ENCODE measurements at places on chromosomes 7 and 10. TPM values are rescaled to one million over a fixed set of nuclear protein-coding genes. Genes with fewer than 3 reads are reported as not detected.

DNA sequence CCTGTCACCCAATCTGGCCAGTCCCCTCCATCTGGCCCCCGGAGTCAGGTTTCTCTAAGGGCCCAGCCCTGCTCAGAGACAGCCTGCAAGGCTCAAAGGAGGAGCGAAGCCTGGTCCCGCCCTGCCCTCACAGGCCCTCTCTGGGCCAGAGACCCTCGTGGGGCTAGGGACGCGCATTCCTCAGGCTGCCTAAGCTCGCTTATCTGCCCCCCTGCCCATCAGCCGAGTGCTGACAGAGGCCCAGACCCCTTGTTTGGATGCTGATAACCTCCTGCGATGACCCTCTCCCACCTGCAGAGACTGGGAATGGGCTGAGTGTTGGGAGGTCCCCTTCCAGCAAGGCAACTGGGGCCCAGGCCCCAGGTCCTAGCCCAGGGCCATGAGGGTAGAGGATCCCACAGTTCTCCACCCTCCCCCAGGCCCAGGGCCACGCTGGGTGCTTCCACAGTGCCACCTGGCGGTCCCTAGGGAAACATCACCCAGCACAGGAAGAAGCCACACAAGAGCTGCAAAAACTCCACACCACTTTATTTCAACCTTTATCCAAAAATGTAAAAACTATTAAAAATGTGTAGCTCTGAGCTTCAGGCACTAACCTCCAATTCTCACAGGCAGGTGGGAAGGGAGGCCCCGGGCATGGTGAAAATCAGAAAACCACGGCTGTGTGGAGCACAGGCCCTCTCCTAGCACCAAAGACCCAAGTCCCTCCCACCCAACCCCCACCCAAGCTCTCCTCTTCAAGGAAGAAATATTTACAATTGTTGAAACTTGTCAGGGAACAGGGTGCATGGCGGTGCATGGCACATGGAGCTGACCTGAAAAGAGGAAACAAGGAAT, 2.2 kb downstream of the NPM3 start:
- H3K4me3 ChIP-seq, result no peak overlapping the region
- peaks cover 54% of the 10 kb centered on the region for H3K4me1 ChIP-seq
- peak; percentile 77 for DNase-seq

- no peak overlapping the region for H3K4me3 ChIP-seq
- H3K4me1 ChIP-seq, result no peaks in the 10 kb centered on the region
- no peak for DNase-seq
Observed at GRCh38 chr7:67455508-67455907, 458.9 kb downstream of the TYW1 start.

- no peaks in the 10 kb centered on the region for H3K4me1 ChIP-seq
- no peak for DNase-seq
- H3K27me3 ChIP-seq, result no peaks in the 10 kb centered on the region
- no peak overlapping the region for H3K4me3 ChIP-seq
Observed at GRCh38 chr7:33841705-33842129, 63.6 kb upstream of the BMPER start.

DNA sequence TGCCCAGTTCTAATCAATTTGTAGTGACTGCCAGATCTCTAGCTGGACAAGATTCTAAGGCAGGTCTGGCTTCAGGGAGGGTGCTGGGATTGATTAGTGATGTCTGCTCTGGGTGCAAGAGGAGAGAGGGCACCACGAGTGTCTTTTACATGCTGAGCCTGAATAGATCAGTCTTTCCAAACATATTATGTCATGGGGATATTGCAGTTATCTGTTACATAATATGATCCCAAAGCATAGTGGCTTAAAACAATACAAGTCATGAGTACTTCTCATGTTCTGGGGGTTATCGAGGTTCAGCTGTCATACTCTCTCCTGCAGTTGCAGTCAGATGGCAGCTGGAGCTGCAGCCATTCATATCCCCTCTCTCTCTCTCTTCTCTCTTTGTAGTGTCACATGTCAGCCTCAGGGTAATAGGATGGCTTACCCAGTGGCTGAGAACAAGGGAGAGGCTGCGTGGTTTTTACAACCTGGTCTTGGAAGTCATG, 26.0 kb downstream of the SLC29A3 start:
- no peaks in the 10 kb centered on the region for H3K36me3 ChIP-seq
- no peak overlapping the region for H3K4me3 ChIP-seq

DNA sequence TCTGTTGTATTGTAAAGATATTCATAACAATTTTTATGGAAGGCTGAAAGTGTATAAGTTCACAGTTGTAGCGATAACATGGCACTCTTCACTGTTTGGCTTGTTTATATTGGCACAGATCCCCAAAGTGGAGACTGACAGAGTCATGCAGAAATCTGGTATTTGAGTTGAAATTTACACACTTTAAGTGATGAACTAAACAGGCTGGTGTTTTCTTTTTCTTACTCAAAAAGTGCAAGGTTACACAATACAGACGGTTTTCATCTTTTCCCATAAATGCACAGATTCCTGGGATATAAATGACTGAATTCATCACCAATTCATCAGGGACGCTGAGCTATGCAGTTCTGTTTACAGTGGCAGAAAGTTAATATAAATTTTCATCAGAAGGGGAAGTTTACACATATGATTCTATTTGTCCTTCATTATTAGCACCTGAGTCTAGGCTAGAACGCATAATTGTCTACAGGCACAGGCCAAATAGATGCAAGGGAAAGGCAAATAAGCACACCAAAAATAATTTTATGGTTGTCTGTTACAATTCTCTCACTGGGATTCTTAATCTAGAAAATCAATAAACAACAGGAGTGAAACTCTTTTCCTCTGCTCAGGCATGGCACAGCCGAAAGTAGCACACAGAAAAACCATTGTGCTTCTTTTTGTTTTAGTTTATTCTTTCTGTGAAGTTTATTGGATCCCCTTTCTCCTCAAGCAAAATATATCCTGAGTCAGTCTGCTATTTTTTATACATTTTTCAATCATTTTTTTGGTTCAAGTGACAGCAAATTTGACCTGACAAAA, 88.0 kb downstream of the FOXP2 start:
- no peaks in the 10 kb centered on the region for H3K4me1 ChIP-seq
- H3K36me3 ChIP-seq, result no peaks in the 10 kb centered on the region
- no peak for DNase-seq
- no peak overlapping the region for H3K27ac ChIP-seq
- H3K4me3 ChIP-seq, result no peak overlapping the region

GRCh38 chr7:159105832-159106811, 38.5 kb downstream of the VIPR2 start:
- no peak overlapping the region for H3K4me3 ChIP-seq
- no peaks in the 10 kb centered on the region for H3K36me3 ChIP-seq
- H3K4me1 ChIP-seq, result no peaks in the 10 kb centered on the region
- no peak overlapping the region for H3K27ac ChIP-seq
- no peak for DNase-seq

DNA sequence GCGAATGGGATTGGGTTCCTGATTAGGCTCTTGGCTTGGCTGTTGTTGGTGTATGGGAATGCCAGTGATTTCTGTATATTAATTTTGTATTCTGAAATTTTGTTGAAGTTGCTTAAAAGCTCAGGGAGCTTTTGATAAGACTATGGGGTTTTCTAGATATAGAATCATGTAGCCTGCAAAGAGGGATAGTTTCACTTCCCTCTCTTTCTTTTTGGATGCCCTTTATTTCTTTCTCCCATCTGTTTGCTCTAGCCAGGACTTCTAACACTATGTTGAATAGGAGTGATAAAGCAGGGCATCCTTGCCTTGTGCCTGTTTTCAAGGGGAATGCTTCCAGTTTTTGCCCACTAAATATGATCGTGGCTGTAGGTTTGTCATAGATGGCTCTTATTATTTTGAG, 40.4 kb upstream of the MPP7 start:
- DNase-seq, result no peak
- H3K4me3 ChIP-seq, result no peak overlapping the region
- no peaks in the 10 kb centered on the region for H3K4me1 ChIP-seq
- H3K36me3 ChIP-seq, result no peaks in the 10 kb centered on the region
- H3K27ac ChIP-seq, result no peak overlapping the region
- no peaks in the 10 kb centered on the region for H3K27me3 ChIP-seq

- no peak overlapping the region for H3K4me3 ChIP-seq
- DNase-seq, result peak; percentile 39
- H3K27ac ChIP-seq, result no peak overlapping the region
- H3K27me3 ChIP-seq, result no peaks in the 10 kb centered on the region
- peaks cover 20% of the 10 kb centered on the region for H3K4me1 ChIP-seq
- H3K36me3 ChIP-seq, result no peaks in the 10 kb centered on the region
Observed at GRCh38 chr7:152313831-152314604, 121.8 kb downstream of the KMT2C start.

GRCh38 chr10:21523557-21524008, 1.9 kb downstream of the SKIDA1 start:
- H3K4me3 ChIP-seq, result no peak overlapping the region
- peaks cover 23% of the 10 kb centered on the region for H3K27me3 ChIP-seq

Gene LRIT2
- not detected for total RNA-seq

Gene KLF14
- total RNA-seq, result not detected

DNA sequence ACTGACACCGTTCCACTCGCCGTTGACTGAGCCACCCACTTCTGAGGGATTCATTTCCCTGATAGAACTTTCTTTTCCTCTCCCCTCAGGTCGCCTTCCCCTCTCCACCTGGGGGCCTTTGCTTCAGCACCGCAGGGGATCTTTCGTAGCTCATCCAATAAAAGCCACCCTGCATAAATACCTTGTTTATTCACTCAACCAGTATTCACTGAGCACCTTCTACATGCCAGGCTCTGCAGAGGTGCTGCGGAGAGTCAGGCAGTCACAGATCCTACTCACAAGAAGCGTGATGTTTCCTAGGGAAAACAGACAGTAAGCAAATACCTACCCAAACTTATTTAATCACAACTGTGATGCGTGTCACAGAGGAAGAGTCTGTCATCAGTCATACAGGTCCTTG, 127.7 kb downstream of the TEX36 start:
- no peak for DNase-seq
- no peak overlapping the region for H3K27ac ChIP-seq
- peaks cover 3% of the 10 kb centered on the region for H3K27me3 ChIP-seq
- no peaks in the 10 kb centered on the region for H3K36me3 ChIP-seq
- H3K4me3 ChIP-seq, result no peak overlapping the region
- no peaks in the 10 kb centered on the region for H3K4me1 ChIP-seq

GRCh38 chr10:124566222-124566888, 104.7 kb downstream of the LHPP start:
- H3K36me3 ChIP-seq, result no peaks in the 10 kb centered on the region
- no peak for DNase-seq
- no peak overlapping the region for H3K27ac ChIP-seq
- H3K27me3 ChIP-seq, result no peaks in the 10 kb centered on the region
- H3K4me3 ChIP-seq, result no peak overlapping the region

Gene MRLN
- not detected for total RNA-seq

DNA sequence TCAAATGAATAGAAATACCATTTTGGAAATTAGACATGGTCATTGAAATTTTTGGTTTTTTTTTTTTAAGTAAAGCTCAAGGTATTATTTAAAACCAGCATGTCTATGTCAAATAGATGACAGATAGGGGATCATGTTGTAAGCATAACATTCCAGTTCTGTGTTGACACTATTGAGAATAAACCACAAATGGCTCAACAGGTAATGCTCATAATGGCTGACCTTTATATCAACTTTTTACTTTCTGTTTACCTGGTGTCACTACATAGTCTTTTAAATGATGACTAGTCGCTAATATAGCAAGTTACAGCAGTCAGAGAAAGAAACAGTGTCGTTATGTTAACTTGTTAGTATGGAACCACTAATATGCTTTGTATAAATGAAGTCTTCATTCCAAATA, 616.0 kb downstream of the GATA3 start:
- no peak overlapping the region for H3K4me3 ChIP-seq
- no peaks in the 10 kb centered on the region for H3K27me3 ChIP-seq
- DNase-seq, result no peak
- no peaks in the 10 kb centered on the region for H3K36me3 ChIP-seq
- no peak overlapping the region for H3K27ac ChIP-seq
- H3K4me1 ChIP-seq, result no peaks in the 10 kb centered on the region

DNA sequence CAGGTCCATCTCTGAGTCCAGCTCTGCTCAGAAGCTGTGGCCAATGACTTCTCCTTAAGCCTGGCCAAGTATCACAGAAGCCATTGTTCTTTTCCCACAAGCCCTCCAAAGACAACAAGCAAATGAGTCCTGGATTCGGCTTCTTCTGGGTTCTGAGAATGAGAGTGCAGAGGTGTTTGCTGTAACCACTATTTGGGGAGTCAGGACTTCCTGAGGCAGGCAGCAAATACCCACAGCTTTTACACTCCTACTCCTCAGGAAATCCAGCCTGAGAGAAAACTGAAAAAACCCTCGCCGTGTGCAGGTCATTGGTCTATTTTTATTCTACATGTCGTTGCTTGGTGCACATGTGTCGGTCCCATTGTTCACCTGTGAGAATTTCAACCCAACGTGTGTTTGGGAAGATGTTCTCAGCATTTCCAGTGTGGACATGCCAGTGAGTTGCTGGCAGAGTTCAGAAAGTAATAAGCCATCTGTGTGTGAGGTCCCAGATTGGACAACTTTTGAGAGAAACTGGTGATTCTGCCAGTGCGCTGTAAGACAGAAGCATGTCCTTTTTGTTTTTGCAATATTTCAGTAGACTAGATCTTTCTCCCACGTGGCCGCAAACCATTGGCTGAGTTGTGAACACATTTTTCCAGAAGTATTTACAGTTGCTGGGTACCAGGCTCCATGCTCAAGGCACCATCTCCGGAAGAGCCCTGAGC, 121.6 kb upstream of the LYZL2 start:
- DNase-seq, result no peak
- no peak overlapping the region for H3K4me3 ChIP-seq
- H3K27ac ChIP-seq, result no peak overlapping the region
- H3K27me3 ChIP-seq, result no peaks in the 10 kb centered on the region
- peaks cover 14% of the 10 kb centered on the region for H3K4me1 ChIP-seq

DNA sequence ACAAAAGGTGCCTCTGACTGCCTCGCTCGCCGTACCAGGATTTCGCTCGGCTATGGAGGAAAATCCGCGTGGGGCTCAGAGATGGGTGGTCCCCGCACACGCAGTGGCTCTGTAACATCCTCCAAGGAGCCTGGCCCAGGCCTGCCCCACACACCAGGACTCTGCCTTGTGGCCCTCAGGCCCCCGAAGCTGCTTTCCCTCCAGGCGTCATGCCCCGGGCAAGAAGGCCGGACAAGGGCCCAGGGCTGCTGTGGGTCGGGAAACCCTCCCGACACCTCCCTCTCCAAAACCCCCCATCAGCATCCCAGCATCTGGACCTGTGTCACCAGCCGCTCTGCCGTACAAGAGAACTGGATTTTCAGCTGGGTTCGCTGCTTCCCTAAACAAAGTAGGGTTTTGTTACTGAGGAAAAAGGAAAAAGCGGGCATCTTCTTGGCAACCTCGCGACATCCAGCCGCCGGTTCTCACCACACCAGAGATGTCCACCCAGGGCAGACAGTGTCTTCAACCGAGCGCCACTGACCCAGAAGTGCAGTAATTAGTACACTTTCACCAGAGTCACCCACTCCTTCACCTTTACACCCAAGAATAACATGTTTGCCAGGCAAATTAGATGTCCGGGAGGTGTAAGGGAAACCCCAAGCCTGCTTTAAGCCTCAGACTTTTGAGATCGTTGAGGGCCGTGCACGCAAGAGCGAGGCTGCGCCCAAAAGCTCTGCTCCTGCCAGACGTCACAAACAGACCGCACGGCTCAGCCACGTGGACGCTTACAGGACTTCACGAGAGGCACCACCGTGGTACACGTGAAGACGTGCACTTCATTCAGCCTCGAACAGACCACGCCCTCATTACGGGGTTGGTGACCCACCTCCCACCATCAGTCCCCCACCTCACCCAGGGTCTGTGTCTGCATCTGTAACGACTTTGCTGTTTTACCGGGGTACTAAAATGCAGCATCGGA, 62.2 kb downstream of the DIP2C start:
- H3K27me3 ChIP-seq, result no peaks in the 10 kb centered on the region
- no peak overlapping the region for H3K27ac ChIP-seq
- no peaks in the 10 kb centered on the region for H3K36me3 ChIP-seq
- H3K4me1 ChIP-seq, result no peaks in the 10 kb centered on the region
- no peak for DNase-seq
- H3K4me3 ChIP-seq, result no peak overlapping the region

Gene NEURL1
- 1.5 TPM for total RNA-seq

All from CD8-positive, alpha-beta memory T cell (primary cell).